Lower lobe of right lung (tissue), 2 donors: ENCODE measurements at places on chromosomes 7 and 10.

- no peak for DNase-seq
Measured at GRCh38 chr10:111278266-111278665, 201.4 kb downstream of the ADRA2A start.

GRCh38 chr10:22427890-22428571 lies 82.7 kb downstream of the SPAG6 start:
- DNase-seq, result no peak

- peak; percentile 51 for DNase-seq
Measured at GRCh38 chr7:36736899-36737211, 12.6 kb upstream of the AOAH start.

GRCh38 chr10:101452593-101452992 lies 98.6 kb downstream of the BTRC start:
- no peak for DNase-seq

- DNase-seq, result no peak
Measured at GRCh38 chr10:19843487-19843886, 27.3 kb downstream of the PLXDC2 start.

- no peak for DNase-seq
Measured at GRCh38 chr10:13810568-13810967, 223.8 kb downstream of the PRPF18 start.

- no peak for DNase-seq
Measured at GRCh38 chr10:93059975-93060886, at the start of gene CYP26C1. Gene CYP26C1, plus strand, starts transcription at chr10:93060798. Its CDS starts 466 bp downstream, at chr10:93061264.

DNA sequence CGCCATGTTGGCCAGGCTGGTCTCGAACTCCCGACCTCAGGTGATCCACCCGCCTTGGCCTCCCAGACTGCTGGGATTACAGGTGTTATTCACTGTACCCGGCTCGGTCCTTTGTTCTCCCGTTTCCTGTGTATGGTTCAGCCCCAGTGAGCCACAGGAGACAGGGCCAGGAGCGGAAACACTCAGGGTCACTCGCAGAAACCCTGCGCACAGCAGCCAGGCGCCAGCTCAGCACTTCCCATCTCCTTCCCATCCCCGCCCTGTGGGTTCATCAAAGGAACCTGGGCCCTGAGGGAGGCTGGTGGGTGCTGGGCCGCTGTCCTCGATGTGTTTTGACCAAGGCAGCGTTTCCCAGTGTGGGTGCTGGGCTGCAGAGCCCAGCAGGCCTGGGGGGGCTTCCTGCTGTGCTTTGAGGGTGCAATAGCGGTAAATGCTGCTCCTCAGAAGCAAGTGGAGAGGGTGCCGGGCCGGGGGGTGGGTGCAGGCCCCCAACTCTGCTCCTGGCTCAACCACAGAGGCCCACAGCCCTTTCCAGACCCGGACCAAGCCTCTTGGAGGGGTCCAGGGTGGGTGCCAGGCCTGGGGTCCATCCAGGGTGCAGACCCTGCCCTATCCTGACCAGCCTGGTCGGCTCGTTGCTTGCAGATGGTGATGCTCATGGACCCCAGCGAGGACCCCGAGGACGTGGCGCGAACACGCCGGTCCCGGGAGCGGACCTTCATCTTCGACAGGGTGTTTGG lies 15.3 kb upstream of the CHST12 start:
- no peak for DNase-seq
